CD4-positive, alpha-beta T cell (primary cell): ENCODE measurements at places on chromosomes 3 and 15. TPM values are rescaled to one million over a fixed set of nuclear protein-coding genes. Genes with fewer than 3 reads are reported as not detected.

GRCh38 chr3:13013994-13014754, 59.1 kb downstream of the IQSEC1 start:
- peak; percentile 81 for DNase-seq
- H3K4me3 ChIP-seq, result peak overlapping the region; percentile 63

DNA sequence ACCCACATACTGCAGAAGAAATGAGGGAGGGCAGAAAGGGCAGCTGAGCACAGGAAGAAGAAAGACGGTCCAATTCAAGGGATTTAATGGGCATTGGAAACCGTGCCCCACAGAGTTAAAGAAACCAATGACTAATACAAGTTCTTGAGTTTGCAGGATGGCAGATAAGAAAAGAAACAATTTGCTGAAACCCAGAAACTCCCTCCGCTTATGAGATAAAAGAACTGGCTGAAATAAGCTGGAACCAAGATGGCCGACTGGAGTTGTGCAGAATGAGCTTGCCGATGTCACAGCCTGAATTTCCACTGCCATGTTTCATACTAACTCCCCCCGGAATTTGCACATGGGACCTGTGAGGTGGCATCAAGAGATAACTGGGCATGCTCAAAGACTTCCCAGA, 47.1 kb downstream of the SCAP start:
- H3K36me3 ChIP-seq, result peaks cover 84% of the 10 kb centered on the region
- no peak overlapping the region for H3K27ac ChIP-seq
- no peak overlapping the region for H3K4me3 ChIP-seq
- no peaks in the 10 kb centered on the region for H3K27me3 ChIP-seq
- no peaks in the 10 kb centered on the region for H3K4me1 ChIP-seq

- H3K27ac ChIP-seq, result no peak overlapping the region
- no peak overlapping the region for H3K4me3 ChIP-seq
- no peak for DNase-seq
- H3K27me3 ChIP-seq, result no peaks in the 10 kb centered on the region
These were observed 47.2 kb downstream of the SLC12A8 start for GRCh38 chr3:125165189-125165947.

GRCh38 chr3:98329392-98330124, 24.1 kb upstream of the OR5K4 start:
- no peak overlapping the region for H3K4me3 ChIP-seq
- H3K27me3 ChIP-seq, result no peaks in the 10 kb centered on the region
- no peaks in the 10 kb centered on the region for H3K36me3 ChIP-seq
- peak; percentile 70 for DNase-seq
- H3K4me1 ChIP-seq, result peaks cover 3% of the 10 kb centered on the region
- H3K27ac ChIP-seq, result no peak overlapping the region

- DNase-seq, result no peak
- H3K4me3 ChIP-seq, result no peak overlapping the region
- no peaks in the 10 kb centered on the region for H3K27me3 ChIP-seq
- H3K4me1 ChIP-seq, result no peaks in the 10 kb centered on the region
These were observed 86.6 kb upstream of the PPIB start for GRCh38 chr15:64249406-64249805.

Gene HEMK1
- 14.6 TPM for total RNA-seq

Gene CDHR4
- total RNA-seq, result not detected

Gene OR4F6
- total RNA-seq, result not detected

Gene ANKUB1
- not detected for total RNA-seq

Gene SEC62
- total RNA-seq, result 113 TPM

Gene USP19
- 84.9 TPM for total RNA-seq
